Ascending aorta (tissue), 2 donors: ENCODE measurements at places on chromosomes 5 and 9. TPM values are rescaled to one million over a fixed set of nuclear protein-coding genes. Genes with fewer than 3 reads are reported as not detected.

DNA sequence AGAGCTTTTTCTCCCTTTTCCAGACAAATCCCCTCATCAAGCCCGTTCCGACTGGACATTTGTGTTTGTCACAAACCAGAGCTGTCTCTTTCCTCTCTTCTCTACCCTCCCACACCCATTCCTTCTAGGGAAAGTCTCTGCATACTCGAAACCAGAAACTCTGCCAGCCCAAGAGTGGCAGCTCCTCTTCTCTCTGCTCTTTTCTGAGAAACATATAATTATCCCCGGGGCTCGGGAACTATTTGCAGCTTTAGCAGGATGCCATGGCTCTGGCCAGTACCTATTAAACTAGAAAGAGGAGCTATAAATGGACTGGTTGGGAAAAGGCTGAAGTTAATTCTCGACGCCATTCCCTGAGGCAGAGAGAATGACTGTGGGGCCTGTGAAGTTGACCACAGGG, 82.6 kb downstream of the SH3PXD2B start:
- H3K36me3 ChIP-seq, result peaks cover 43% of the 10 kb centered on the region
- no peaks in the 10 kb centered on the region for H3K27me3 ChIP-seq
- H3K27ac ChIP-seq, result no peak overlapping the region
- H3K4me1 ChIP-seq, result no peaks in the 10 kb centered on the region
- H3K4me3 ChIP-seq, result no peak overlapping the region

Gene MYOZ3
- total RNA-seq, result 1.1 TPM

GRCh38 chr5:53076014-53076583, 33.5 kb downstream of the MOCS2 start:
- no peak for DNase-seq
- H3K27me3 ChIP-seq, result no peaks in the 10 kb centered on the region
- peaks cover 3% of the 10 kb centered on the region for H3K36me3 ChIP-seq
- no peak overlapping the region for H3K4me3 ChIP-seq
- no peak overlapping the region for H3K27ac ChIP-seq

DNA sequence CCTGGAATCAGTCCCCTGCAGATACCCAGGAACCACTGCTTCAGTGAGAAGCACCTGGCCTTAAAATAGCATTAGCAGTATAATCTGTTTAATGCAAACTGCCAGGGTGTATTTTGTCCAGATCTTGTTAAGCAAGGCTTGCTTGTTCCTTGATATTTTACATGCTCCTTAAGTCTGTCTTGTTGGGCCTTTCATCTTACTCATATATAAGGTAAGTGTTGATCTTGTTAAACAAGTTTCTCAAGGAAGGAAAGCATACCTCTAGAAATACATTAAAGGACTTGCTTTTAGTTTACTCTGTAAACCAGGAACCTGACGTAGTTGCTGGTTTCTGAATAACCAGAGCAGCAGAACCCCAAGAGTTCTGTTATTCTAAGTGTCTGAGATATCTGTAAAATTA, 13.7 kb downstream of the HSPA4 start:
- H3K27me3 ChIP-seq, result no peaks in the 10 kb centered on the region
- no peak overlapping the region for H3K4me3 ChIP-seq
- DNase-seq, result no peak
- peaks cover 3% of the 10 kb centered on the region for H3K4me1 ChIP-seq
- H3K27ac ChIP-seq, result no peak overlapping the region
- H3K36me3 ChIP-seq, result peaks cover 26% of the 10 kb centered on the region

GRCh38 chr5:20276959-20277263, 288.9 kb upstream of the CDH18 start:
- no peaks in the 10 kb centered on the region for H3K36me3 ChIP-seq
- H3K4me1 ChIP-seq, result no peaks in the 10 kb centered on the region
- no peak overlapping the region for H3K27ac ChIP-seq
- no peaks in the 10 kb centered on the region for H3K27me3 ChIP-seq
- DNase-seq, result no peak
- H3K4me3 ChIP-seq, result no peak overlapping the region

DNA sequence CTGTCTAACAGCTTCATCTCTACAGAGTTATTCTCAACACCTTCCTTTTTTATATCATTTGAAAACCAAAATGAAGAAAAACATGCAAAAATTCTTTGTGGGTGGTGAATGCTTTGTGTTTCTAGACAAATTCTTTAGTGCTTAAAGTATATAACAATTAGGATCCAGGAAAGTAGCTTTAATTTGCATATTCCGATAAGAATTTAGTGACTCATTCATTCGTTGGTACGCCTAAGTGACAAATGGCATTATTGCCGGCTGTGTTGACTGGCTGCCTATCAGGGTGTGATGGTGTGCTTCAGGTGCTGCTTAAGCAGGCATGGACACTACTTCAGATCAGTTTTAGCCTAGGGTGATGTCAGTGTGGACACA, 35.2 kb downstream of the LMNB1 start:
- H3K27me3 ChIP-seq, result no peaks in the 10 kb centered on the region
- H3K4me1 ChIP-seq, result no peaks in the 10 kb centered on the region
- no peaks in the 10 kb centered on the region for H3K36me3 ChIP-seq

Gene ZBED3
- 0.64 TPM for total RNA-seq

- no peak overlapping the region for H3K4me3 ChIP-seq
- no peaks in the 10 kb centered on the region for H3K27me3 ChIP-seq
- DNase-seq, result no peak
- H3K36me3 ChIP-seq, result no peaks in the 10 kb centered on the region
- H3K27ac ChIP-seq, result no peak overlapping the region
- H3K4me1 ChIP-seq, result no peaks in the 10 kb centered on the region
These were observed 59.3 kb upstream of the SELENOP start for GRCh38 chr5:42870882-42871418.

GRCh38 chr5:178766936-178767912, 36.8 kb upstream of the ZNF354A start:
- no peaks in the 10 kb centered on the region for H3K27me3 ChIP-seq
- DNase-seq, result no peak
- no peak overlapping the region for H3K27ac ChIP-seq
- no peaks in the 10 kb centered on the region for H3K36me3 ChIP-seq

GRCh38 chr9:136182420-136182787, 22.5 kb downstream of the LHX3 start:
- no peak overlapping the region for H3K27ac ChIP-seq
- no peak for DNase-seq
- no peaks in the 10 kb centered on the region for H3K36me3 ChIP-seq
- H3K4me3 ChIP-seq, result no peak overlapping the region
- H3K4me1 ChIP-seq, result no peaks in the 10 kb centered on the region
- no peaks in the 10 kb centered on the region for H3K27me3 ChIP-seq

- no peaks in the 10 kb centered on the region for H3K27me3 ChIP-seq
- no peaks in the 10 kb centered on the region for H3K36me3 ChIP-seq
- no peaks in the 10 kb centered on the region for H3K4me1 ChIP-seq
- no peak overlapping the region for H3K27ac ChIP-seq
- H3K4me3 ChIP-seq, result no peak overlapping the region
- DNase-seq, result no peak
These were observed 608.6 kb upstream of the DAB2 start for GRCh38 chr5:40033411-40033810.

Gene UNC5A
- not detected for total RNA-seq

- no peak overlapping the region for H3K27ac ChIP-seq
- no peaks in the 10 kb centered on the region for H3K4me1 ChIP-seq
- DNase-seq, result no peak
- no peak overlapping the region for H3K4me3 ChIP-seq
These were observed 67.4 kb upstream of the SPINK5 start for GRCh38 chr5:147996379-147996778.

DNA sequence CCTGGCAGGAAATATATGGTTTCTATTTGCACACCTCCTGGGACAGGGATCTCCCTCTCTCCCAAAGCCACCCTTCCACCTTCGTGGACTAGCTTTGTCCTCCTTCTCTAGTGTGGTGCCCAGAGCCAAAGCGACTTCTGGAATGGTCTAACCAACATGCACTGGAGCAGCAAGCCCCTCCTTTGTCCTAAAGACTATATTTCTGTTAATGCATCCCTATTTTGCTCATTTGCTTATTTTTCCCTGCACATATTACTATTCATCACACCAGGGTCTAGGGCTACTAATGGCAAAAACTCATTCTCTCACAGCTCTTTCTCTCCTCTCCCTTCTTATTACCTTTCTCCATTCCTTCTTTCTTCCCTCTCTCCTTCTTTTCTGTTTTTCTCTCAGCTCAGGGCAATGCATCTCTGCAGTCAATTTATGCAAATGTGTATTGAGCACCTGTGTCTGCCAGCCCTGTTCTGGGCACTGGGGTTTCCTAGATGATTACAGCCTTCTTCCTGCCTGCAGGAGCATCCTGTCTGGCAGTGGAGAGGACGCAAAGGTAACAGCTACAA, 2.8 kb upstream of the NEURL1B start:
- H3K27ac ChIP-seq, result no peak overlapping the region
- no peaks in the 10 kb centered on the region for H3K36me3 ChIP-seq
- no peaks in the 10 kb centered on the region for H3K27me3 ChIP-seq
- DNase-seq, result no peak

DNA sequence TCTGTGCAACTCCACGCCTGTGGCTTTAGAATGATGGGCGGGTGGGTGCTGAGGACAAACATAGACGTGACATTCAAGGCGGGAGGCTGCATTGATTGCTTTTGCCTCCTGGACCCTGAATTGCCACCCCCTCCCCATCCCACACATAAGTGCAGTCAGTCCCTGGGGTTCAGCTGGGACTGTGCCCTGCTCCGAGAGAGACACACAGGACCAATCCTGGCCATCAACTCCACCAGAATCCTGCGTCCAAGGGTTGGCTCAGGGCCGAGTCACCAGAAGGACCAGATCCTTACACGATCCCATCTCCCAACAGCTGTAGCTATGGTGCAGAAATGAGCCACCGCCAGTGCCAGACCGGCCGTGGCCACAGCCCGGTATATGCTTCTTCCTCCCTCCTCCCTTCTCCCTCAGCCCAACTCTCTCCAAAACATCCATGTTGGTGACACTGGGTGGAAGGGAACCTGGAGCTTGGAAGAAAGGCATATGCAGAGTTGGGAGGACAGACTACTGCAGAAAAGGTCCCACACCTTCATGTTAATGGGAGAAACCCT, 27.4 kb downstream of the IRX2 start:
- H3K4me3 ChIP-seq, result no peak overlapping the region
- no peak overlapping the region for H3K27ac ChIP-seq
- no peaks in the 10 kb centered on the region for H3K36me3 ChIP-seq

GRCh38 chr9:118230329-118230728, 526.1 kb downstream of the TLR4 start:
- H3K27ac ChIP-seq, result no peak overlapping the region
- H3K36me3 ChIP-seq, result no peaks in the 10 kb centered on the region
- no peak for DNase-seq
- no peak overlapping the region for H3K4me3 ChIP-seq
- no peaks in the 10 kb centered on the region for H3K27me3 ChIP-seq

DNA sequence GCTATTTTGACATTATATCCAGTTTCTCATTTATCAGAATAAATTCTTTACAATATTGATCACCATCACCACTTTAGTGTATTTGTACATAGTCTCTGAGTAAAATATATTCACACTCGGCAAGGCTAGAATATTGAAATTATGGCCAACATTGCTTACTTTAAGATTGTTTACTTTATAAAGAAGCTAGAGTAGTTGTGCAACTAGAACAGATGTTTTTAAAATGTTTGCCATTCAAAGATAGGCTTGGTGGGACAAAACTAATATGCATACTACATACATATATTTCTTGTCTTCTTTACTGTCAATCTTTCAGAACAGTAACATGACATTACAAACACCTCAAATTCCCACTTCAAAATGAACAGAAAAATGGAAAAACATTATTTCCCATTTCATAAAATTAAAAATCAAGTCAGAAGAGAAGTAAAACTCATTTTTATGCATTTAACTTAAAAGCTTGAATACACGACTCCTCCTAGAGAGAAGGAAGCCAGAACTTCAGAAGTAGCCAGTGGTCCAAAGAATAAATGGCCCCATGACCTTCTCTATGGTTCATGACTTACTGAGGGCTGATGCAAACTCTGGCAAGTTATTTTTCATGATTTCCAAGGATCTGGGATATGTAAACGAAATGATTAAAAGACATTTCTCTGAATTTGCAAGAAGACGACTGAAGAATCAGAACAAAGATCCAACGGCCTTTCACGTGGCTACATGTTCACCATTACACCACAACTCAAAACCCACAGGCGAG, 14.1 kb downstream of the MTX3 start:
- no peaks in the 10 kb centered on the region for H3K27me3 ChIP-seq
- no peak for DNase-seq
- no peak overlapping the region for H3K4me3 ChIP-seq
- H3K4me1 ChIP-seq, result no peaks in the 10 kb centered on the region
- no peak overlapping the region for H3K27ac ChIP-seq
- peaks cover 18% of the 10 kb centered on the region for H3K36me3 ChIP-seq

Gene SLC28A3
- not detected for total RNA-seq

DNA sequence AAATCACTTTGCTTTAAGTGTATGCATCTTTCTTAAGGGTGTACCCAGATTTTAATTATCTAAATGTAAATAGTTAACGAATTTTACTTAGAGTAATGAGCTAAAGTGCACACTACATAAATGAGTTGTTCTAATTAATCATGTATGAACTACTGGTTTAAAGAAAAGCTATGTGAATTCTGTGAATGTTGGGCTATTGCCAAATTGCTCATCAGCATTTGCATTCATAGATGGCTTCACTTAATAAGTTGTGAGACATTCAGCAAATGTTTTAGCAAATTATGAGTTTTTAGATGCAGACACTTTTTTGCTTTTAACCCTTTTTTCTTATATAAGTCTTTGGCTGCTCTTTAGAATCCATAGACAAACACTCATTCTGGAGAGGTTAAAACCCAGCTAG, 175.7 kb downstream of the PBX3 start:
- H3K4me1 ChIP-seq, result no peaks in the 10 kb centered on the region
- no peak overlapping the region for H3K27ac ChIP-seq
- no peak for DNase-seq
- H3K4me3 ChIP-seq, result no peak overlapping the region
- H3K27me3 ChIP-seq, result no peaks in the 10 kb centered on the region

DNA sequence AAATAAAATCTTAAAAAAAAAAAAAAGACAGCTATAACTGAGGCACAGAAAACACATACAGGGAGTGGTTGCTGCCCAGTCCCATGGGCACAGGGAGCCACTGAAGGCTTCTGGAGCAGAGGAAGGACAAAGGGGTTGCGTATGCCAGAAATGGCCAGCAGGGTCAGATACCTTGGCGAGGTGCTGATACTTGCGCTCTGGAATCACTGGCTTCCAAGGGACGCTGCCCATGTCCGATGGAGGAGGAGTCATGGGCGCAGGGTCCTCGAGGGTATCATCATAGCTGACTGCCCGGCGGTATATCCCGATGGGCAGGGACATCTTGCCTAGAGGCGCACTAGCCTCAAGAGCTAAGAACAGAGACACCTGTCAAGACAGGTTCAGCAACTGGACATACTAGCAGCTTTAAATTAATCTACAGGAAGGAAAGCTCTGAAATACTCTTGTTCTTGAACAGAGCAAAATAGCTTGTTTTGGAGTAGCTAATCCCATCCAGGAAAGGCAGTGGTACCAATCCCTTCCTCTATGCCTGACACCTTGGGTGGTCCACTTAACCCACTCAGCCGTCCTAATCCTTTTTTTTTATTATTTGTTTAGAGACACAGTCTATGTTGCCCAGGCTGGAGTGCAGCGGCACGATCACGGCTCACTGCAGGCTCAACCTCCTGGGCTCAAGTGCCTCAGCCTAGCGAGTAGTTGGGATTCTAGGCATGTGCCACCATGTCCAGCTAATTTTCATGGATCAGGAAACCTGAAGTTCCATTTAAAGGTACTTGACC, 6.0 kb downstream of the KIAA1191 start:
- H3K27me3 ChIP-seq, result no peaks in the 10 kb centered on the region
- peaks cover 36% of the 10 kb centered on the region for H3K36me3 ChIP-seq
- H3K27ac ChIP-seq, result no peak overlapping the region
- H3K4me3 ChIP-seq, result no peak overlapping the region

- no peak overlapping the region for H3K27ac ChIP-seq
- peaks cover 10% of the 10 kb centered on the region for H3K36me3 ChIP-seq
- H3K4me3 ChIP-seq, result no peak overlapping the region
- no peaks in the 10 kb centered on the region for H3K4me1 ChIP-seq
- no peaks in the 10 kb centered on the region for H3K27me3 ChIP-seq
- no peak for DNase-seq
These were observed 12.4 kb downstream of the CBY3 start for GRCh38 chr5:179668391-179668790.
